ENCODE measurements at places on chromosomes 7 and 10.

GRCh38 chr10:126062131-126063032 lies 166.0 kb downstream of the FANK1 start:
- no peak overlapping the region for H3K4me3 ChIP-seq
- no peak for DNase-seq
- no peaks in the 10 kb centered on the region for H3K36me3 ChIP-seq
- no peak overlapping the region for H3K27ac ChIP-seq
- peaks cover 13% of the 10 kb centered on the region for H3K4me1 ChIP-seq

DNA sequence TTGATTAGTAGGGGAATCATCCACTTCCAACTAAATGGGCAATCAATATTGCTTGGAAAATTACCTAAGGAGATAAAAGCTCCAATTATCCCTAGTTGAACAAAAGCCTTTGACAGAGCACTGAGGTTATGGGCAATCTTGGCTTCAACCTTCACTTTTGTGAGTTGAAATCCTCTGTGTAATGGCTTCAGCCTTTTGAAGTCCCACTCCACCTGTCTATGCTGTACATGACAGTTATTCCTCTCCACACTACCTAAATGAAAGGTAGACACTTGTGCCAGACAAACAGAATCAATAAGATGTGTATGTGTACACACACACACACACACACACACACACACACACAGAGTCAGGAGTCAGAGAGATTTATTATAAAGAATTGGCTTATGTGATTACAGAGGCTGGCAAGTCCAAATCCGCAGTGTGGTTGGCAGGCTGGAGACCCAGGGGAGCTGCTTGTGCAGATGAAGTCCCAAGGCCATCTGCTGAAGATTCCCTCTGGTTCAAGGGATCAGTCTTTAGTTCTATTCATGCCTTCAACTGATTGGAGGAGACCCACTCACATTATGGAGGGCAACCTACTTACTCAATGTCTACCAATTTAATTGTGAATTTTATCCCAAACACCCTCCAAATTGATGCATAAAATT lies 164.8 kb upstream of the CDC14C start:
- no peaks in the 10 kb centered on the region for H3K4me1 ChIP-seq
- no peak overlapping the region for H3K4me3 ChIP-seq
- no peak for DNase-seq

DNA sequence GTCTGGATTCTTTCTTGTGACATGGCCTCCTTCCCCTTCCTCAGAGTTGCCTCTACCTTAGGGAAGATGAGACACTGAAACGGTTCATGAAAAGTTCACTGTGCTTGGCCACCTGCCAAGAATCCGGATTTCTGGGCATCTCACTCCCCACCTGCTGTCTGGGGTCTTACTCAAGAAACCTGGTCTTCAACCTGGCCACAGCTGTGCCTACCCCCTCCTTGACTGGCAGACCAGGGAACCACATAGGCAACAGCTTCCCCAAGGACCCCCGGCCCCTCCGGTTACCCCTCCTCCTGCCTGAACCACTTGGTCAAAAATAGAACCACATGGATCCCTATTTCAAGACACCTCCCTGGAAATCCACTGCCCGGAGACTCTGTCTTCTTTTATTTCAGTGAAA lies 58.7 kb upstream of the NANOS1 start:
- peak; percentile 83 for DNase-seq
- peak overlapping the region; percentile 93 for H3K27ac ChIP-seq
- no peaks in the 10 kb centered on the region for H3K27me3 ChIP-seq
- peaks cover 19% of the 10 kb centered on the region for H3K36me3 ChIP-seq
- no peak overlapping the region for H3K4me3 ChIP-seq

DNA sequence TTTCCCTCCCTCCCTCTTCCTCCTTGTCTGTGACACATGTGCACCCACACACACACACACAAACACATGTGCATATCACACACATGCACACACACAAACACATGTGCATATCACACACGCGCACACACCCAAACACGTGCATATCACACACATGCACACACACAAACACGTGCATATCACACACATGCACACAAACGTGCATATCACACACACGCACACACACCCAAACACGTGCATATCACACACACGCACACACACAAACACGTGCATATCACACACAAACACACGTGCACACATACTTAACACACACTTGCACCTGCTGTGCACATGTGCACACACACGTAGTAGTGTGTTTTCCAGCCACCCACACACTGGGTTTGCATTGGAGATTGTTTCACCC lies 29.4 kb upstream of the KNDC1 start:
- no peaks in the 10 kb centered on the region for H3K4me1 ChIP-seq
- peaks cover 15% of the 10 kb centered on the region for H3K27me3 ChIP-seq
- DNase-seq = no peak
- H3K27ac ChIP-seq = no peak overlapping the region
- no peak overlapping the region for H3K4me3 ChIP-seq

DNA sequence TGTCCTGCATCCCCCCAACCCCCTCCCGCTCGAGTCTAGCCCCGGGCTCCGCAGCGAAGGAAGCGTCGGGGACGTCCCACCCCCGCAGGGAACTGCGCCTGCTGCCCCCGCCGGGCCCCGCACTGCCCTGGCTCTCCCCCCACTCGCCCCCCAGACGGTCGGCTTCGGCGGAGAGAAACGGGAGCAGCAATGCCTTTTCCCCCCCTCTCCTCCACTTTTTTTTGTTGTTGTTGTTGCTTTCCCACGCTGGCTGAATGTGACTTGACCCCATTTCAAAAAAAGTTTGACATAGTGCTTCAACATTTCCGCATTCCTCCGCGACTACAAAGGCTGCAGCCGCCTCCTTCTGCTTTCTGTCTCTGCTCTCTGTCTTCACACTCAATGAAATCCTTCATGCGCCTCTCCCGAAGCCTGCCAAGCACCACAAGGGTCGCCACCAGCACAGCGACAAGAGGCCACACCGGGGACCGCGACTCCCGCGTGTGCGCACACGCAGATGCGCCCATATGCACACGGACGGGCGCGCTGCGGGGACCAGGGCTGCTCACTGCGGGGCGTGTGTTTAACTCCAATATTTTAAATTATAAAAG lies 1.0 kb downstream of the CDK6 start:
- H3K27ac ChIP-seq = peak overlapping the region; percentile 99
- no peaks in the 10 kb centered on the region for H3K36me3 ChIP-seq
- peak overlapping the region; percentile 87 for H3K4me3 ChIP-seq
- DNase-seq = peak; percentile 78
- peaks cover 38% of the 10 kb centered on the region for H3K4me1 ChIP-seq

DNA sequence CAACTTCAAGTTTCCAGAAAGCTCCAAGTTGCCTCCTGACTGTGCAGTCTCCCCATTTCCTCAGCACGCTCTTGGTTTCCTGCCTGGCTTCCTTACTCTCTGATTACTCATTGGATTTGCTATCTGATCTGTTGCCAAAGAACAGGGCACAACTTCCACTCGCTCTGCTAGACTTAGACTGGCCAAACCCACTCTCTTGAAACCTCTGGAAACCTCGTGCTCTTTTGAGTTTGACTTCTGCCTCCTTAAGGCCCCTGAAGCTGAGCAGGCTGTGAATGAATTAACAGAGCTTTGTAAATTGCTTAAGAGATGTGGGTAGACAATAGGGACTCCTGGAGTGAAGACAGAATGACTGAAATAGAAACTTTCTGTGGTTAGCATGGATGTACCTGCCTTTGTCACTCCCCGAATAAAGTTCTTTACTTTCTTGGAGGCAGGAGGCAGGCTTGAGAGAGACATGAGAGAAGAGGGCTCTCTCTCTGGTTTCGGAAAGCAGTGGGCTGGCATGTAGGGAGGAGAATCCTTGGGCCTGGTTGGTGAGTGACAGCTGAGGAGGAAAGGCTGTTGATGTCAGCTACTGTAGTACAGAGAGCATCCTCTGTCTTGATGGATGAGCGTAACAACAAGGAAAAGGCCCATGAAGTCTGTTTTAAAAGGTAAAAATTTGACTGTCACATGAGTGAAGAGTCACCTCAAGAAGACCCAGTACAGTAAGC lies 70.8 kb downstream of the CHN2 start:
- H3K4me1 ChIP-seq = no peaks in the 10 kb centered on the region
- H3K27me3 ChIP-seq = no peaks in the 10 kb centered on the region
- no peak for DNase-seq
- H3K27ac ChIP-seq = no peak overlapping the region
- H3K4me3 ChIP-seq = no peak overlapping the region

DNA sequence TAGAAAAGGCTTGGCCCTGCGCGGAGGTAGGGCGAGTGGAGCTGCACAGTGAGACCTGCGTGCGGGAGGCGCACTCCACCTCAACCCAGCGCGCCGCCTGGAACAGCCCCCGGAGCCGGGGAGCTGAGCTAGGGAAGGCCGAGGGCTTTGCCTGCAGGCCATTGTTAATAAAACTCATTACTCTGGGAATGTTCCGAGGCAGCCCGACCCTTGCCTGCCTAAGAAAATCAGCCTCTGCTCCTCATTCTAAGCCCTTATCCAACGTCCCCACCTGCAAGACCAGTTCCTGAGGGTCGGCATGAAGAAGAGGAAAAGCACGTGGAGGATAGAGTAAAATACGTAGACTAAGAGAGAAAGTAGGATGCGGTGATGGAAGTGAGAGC lies 55.3 kb downstream of the C7orf25 start:
- DNase-seq = no peak
- H3K4me1 ChIP-seq = peaks cover 22% of the 10 kb centered on the region
- no peak overlapping the region for H3K4me3 ChIP-seq
- H3K27me3 ChIP-seq = no peaks in the 10 kb centered on the region
- H3K36me3 ChIP-seq = no peaks in the 10 kb centered on the region

DNA sequence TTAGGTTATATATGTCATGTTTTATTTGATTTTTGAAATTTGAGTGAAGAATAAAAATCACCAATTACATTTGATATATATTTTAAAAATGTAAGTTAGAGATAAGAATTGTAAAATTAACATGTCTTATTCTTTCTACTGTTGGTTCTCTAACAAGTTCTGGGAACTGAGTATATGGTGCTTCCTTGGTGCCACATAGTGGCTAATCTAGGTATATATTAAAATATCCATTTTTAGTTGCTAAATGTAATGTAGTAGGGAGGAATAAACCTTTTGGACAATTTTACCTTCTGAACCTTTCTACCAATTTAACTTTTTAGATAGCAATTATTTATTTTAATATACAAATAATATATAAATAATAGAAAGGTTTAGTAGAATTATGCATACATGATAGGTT lies 17.5 kb downstream of the CFAP69 start:
- DNase-seq = no peak
- no peak overlapping the region for H3K4me3 ChIP-seq
- H3K27me3 ChIP-seq = no peaks in the 10 kb centered on the region
- no peaks in the 10 kb centered on the region for H3K4me1 ChIP-seq
- H3K36me3 ChIP-seq = no peaks in the 10 kb centered on the region

Data from mesothelial cell of epicardium (in vitro differentiated cells).